ENCODE measurements at places on chromosomes 7 and 10.

DNA sequence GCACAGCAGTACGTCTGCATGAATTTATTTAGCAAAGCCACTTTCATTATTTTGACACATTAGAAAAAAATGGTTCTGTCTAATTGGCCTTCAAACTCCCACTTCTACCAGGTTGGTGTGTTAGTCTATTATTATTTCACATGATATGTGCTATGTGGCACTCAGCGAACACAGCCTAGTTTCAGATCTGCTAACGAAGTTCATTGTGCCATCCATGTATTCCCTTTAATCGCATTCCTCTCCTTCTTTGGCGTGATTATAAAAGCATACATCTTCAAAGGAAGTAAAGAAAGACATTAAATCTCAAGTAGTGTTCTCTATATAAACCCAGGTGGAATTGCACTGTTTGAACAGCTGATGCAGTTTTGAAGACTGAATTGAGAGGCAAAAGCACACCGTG lies 96.4 kb upstream of the CACNA2D1 start:
- DNase-seq = no peak

GRCh38 chr10:131112691-131113090 lies 198.8 kb downstream of the TCERG1L start:
- no peak for DNase-seq

GRCh38 chr10:30784524-30784896 lies 155.0 kb upstream of the LYZL2 start:
- no peak for DNase-seq

DNA sequence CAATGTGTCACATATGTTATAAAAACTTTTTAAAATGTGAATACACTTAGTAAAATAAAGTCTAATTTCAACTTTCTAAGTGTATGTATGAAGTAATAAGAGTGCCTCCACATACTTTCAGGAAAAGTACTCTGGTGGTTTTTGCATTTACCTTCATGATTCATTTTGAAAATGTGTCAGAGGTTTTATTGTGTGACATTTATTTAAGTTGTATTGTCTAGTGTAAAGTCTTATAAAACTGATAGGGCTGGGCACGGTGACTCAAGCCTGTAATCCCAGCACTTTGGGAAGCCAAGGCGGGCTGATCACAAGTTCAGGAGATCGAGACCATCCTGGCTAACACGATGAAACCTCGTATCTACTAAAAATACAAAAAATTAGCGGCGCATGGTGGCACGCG lies 226.5 kb downstream of the ITGB1 start:
- DNase-seq = no peak

DNA sequence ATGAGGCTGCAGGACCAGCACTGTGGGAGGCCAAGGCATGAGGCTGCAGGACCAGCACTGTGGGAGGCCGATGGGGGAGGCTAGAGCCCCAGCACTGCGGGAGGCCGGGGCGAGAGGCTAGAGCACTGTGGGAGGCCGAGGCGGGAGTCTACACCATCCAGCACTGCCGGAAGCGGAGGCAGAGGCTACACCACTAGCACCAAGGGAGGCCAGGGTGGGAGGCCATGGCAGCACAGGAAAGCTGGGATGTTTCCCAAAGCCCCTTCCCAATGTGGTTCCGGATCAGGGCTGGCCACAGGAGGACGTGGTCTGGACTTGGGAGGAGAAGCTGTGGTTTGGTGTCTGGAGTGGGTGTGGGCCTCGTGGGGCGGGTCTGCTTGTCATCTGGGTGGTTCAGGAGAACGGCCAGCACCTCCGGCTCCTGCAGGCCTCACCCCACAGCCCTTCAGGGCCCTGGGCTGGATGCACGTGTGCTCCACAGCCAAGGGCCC lies 43.6 kb downstream of the PDGFA start:
- no peak for DNase-seq

- DNase-seq = no peak
Observed at GRCh38 chr7:114802632-114803031, 119.3 kb upstream of the MDFIC start.

- no peak for DNase-seq
Observed at GRCh38 chr10:68628576-68629127, 68.5 kb downstream of the TET1 start.

GRCh38 chr10:25633542-25633941 lies 300.5 kb upstream of the MYO3A start:
- no peak for DNase-seq

DNA sequence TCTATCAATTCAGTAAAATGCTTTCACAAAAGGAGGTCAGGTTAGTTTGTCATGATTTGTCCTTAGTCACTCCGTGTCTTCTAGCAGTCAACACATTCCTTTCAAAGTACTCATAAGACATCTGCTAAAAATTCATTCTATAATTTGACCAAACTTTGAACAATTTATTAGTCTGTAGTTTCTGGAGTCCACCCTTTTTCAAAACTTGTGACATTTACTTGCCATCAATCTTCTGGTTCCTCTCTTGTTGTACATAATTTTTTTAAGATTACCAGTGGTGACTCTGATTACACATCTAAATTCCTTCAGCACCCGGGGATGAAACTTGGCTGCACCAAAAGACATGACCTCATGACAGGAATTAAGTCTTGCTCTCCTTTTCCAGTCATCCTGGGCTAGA lies 130.1 kb downstream of the NEBL start:
- DNase-seq = no peak

- no peak for DNase-seq
Observed at GRCh38 chr7:1113548-1113885, 25.6 kb downstream of the GPER1 start.

DNA sequence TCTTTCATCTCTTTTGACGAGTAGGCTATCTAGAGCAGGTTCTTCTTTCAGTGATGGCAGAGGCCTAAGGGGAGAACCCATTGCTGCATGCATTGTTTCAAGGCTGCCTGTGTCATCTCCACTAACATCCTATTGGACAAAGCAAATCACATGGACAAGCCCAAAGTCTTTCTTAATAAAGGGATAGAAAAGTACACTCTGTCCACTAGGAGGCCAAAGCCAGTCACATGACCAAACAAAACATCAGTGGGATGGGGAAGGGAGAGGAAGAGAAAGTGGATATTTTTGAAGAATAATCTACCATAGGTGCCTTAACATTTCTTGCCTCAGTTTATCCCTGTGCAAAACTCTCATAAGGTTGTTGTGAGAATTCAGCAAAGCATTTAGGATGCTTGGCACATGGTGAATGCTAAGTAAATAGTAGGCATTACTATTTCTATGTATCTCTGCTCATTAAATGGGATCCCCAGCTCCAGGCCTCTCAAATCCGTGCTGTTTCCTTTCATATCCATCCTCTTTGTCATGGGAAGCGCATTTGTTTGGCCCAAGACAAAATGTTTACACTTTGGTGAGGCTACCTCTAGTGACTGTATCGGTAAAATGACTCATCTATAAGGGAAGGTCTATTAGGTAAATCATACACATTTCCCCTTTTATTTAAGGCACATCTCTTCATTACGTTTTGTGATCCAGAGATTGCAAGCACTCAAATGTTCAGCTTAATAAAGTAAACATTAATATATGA lies 16.7 kb upstream of the CADPS2 start:
- DNase-seq = no peak

DNA sequence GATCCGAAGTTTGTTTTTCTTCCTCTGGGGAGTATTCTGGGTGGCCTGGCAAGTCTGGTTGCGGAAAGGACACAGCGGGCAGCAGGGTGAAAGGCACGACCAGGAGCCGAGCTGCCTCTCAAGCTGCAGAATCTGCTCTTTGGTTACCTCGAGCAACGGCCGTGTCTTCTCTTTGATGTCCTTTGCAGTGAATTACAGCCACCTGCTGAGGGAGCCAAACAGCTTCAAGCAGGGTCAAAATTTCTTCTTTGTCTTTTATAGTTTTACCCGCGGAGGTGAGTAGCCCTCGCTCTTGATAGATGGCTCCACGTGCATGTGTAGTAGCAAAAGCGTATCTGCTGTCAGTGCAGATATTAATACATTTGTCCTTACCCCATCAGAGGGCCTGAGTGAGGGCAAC lies 177.3 kb upstream of the MBL2 start:
- DNase-seq = no peak

GRCh38 chr10:111986079-111986478 lies 197.5 kb downstream of the GPAM start:
- no peak for DNase-seq

GRCh38 chr10:76784076-76784475 lies 853.5 kb downstream of the KCNMA1 start:
- DNase-seq = no peak

DNA sequence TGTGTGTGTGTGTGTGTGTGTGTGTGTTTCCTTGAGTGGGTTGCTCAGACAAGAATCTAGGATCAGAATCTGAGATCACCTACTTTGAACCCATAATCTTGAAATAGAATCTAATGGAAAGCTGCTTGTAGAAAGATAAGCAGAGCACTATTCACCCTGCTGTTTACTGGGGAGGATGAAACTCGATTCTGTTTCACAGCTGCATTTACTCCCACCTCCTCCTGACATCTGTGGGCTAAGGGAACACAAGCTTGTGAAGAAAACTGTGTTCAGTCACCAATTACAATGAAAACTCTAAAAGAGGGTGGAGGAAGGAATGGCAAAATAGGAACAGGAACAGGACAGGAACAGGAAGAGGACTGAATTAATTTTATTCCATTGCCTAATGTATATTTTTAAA lies 269.5 kb downstream of the TSPAN12 start:
- DNase-seq = no peak

GRCh38 chr7:135993950-135994349 lies 16.8 kb upstream of the MTPN start:
- DNase-seq = no peak

DNA sequence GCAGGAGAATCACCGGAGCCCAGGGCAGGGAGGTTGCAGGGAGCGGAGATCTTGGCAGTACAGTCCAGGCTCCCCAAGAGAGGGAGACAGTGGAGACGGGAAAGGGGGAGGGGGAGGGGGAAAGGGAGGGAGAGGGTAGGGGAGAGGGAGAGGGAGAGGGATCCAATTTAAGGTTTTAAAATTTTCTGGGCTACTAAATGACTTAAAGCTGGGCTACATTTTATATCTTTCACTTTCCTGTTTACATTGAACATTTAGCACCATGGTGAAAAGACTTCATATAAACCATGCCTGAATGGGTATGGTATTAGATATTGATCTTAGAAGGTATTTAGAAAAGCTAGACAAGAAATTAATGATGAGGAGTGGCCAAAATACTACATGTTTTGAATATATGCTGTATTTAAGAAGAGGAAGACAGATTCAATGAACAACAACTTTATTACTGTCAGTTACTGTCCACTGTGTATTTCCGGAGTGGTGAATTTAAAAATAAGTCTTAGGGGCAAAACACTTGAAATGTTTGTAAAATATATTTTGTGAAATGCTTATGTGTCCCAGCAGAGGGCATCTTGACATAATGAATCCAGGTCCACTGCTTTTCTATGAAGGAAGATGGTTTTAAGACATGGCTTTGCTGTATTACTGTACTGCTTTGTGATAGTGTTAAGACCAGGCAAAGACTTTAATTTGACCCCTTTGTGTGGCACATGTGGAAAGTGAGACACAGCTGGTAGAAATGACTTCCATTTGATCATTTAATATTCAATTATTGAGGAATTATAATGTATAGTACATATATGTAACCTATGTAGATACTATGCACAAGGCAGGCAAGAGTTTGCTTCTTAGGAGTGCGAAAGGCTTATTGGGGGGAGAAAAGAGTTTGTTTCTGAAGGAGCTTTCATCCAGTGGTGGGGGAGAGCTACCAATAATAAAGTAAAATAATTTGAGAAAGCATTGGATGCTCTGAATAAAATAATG lies 52.8 kb downstream of the NRF1 start:
- DNase-seq = peak; percentile 25

DNA sequence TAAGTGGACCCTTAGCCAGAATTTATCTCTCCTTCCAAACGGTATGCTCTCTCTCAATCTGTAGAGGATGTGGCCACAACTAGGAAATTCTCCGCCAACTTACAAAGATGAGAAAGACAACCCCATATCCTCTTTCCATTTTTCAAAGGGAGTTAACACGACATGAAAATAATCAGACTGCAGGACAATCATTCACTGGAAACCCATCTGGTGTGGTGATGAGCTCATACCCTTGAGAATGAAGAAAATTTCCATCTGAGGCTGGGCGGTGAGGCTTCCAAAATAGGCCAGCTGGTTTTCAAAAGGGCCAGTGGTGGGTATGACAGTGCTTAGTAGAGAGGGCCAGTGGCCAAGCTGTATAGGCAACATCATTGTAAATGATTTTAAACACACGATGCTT lies 369.6 kb downstream of the FRMD4A start:
- no peak for DNase-seq

DNA sequence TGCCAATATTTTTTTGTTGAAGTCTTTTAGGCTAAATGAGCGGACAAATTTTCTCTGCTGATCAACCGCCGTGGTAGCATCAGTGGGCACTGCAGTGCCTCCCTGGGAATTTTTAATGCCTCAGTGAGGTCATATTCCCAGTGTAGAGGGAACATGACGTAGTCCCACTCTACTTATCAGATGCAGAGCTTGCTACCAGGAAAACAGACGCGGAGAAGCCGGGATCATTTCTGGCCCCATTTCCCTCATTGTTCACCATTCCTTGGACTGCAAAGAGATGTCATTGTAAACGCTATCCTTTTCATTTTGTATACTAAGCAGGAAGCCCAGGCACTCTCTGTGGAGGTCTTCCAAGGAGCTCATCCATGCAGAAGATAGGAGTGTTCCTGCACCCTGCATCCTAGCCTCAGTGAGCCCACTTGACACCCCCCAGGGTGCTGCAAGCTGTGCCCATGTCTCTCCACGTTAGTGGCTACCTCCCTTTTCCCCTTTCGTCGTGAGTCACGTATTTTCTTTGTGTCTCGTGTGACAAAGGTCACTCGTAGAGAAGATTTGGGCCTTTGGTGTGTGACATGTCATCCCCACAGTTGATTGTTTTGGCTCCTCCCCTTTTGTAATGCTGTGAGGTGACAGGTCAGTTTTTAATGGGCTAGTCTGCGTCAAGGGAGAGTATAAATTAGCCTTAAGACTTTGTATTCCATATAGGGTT lies 145.5 kb downstream of the TCF7L2 start:
- no peak for DNase-seq

GRCh38 chr10:129542589-129542988 lies 75.5 kb downstream of the MGMT start:
- DNase-seq = no peak

GRCh38 chr7:2022021-2022409 lies 210.7 kb downstream of the MAD1L1 start:
- no peak for DNase-seq

DNA sequence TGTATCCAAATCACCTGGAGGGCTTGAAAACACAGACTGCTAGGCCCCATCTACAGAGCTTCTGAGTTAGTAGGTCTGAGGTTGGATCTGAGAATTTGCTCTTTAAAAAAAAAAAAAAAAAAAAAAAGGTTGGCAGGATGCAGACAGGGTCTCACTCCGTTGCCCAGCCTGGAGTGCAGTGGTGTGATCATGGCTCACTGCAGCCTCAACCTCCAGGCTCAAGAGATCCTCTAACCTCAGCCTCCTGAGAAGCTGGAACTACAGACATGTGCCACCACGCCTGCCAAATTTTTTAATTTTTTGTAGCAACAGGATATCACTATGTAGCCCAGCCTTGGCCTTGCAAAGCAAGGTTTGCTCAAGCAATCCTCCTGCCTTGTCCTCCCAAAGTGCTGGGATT lies 8.0 kb downstream of the GDI2 start:
- no peak for DNase-seq

Measured in retina (tissue), 1 donor.